Activated CD4-positive, alpha-beta T cell treated with anti-CD3 and anti-CD28 coated beads, Interleukin-2, amount 50 U/mL, for 4 hours (primary cell): ENCODE measurements at places on chromosomes 7 and 10.

DNA sequence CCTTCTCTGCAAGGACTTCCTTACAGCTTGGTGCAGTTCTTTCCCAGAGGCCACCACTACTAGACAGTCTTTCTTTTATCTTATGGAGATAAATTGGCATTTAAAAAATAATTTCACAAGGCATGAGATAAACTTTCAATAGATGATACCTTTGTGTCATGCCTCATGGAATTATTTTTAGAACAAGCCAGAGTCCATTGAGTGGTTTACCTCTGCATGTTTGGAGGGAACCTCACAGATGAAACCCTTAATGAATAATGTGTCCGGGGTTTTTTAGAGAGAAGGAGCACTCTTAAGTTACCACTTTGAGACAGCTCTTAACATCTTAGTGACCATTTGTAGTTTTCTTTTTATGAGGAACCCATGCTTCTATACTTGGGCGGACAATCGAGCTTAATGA is 17.2 kb downstream of the NODAL start:
- DNase-seq: no peak

GRCh38 chr10:31304291-31304970 is 14.6 kb upstream of the ZEB1 start:
- no peak for DNase-seq

- no peak for DNase-seq
These were observed 38.1 kb upstream of the SEMA3A start for GRCh38 chr7:84232646-84233045.

DNA sequence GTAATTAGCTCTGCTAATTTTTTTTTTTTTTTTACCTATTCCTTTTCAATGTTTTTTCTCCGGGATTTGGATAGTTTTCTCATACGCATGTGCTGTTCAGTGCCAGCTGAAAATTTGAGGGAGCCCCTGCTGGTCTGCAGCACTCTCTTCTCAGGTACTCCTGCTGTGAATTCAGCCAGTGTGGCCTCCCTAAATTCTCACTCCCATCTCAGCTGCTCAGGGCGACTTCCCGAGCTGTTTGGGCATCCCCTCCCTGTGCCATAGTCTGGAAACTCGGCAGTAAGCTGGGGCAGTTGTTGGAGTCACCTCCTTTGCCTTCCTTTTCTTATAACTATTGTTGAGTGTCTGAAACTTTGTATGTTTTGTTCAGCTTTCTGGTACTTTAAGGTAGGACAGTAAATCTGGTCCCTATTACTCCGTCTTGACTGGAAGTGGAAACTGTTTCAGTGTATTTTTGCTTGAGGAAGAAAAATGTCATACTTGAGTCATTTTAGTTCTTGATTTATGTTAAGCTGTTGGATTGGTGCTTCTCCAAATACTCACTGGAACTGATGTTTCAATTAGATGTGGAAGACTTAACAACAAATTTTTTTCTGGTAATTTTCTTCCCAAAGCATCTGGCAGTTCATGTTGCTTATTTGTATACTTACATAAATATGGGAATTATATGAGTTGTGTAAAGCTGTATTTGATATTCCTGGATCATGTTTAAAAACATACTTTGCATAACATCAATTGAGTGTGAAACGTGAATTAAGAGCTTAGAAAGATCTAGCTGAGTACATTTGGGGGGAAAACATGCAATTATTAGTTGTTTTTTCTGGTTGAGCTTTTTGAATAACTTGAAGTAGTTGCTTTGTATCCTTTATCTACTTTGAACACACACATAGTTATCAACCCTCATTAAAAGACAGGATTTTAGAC is 33.7 kb downstream of the MINPP1 start:
- DNase-seq: no peak

- no peak for DNase-seq
These were observed 120.3 kb downstream of the EPC1 start for GRCh38 chr10:32226624-32227023.

GRCh38 chr10:13346283-13347042 is 1.6 kb downstream of the SEPHS1 start:
- DNase-seq: no peak

- no peak for DNase-seq
These were observed 673 bp upstream of the ST8SIA6 start for GRCh38 chr10:17455015-17455520.
